K562 (cell line): ENCODE measurements at places on chromosomes 13 and 19.

GRCh38 chr19:11279505-11280236 is 16.3 kb upstream of the TSPAN16 start:
- DNase-seq = no peak

DNA sequence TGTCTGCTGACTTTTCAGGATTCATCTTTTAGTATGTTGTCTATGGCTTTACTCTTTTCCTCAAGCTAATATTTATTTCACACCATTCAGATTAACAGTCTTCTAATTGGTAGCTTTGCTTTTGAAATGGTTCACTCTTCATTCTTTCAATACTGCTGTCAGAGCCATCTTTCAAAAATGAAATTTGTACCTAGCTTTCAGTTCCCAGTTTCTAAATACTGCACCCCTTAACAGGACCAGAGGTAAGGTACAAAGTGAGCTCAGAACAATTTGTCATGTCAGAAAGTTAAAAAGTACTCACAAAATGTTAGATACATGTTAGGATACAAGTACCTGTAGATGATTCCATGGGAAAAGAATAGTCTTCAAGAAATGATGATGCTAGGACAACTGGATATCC is 83.0 kb downstream of the FNDC3A start:
- DNase-seq = no peak

- DNase-seq = peak; percentile 8
Observed at GRCh38 chr13:28100150-28101121, at the start of gene FLT3. Gene FLT3, minus strand, starts transcription at chr13:28100576. Its CDS starts 66 bp downstream, at chr13:28100510.

DNA sequence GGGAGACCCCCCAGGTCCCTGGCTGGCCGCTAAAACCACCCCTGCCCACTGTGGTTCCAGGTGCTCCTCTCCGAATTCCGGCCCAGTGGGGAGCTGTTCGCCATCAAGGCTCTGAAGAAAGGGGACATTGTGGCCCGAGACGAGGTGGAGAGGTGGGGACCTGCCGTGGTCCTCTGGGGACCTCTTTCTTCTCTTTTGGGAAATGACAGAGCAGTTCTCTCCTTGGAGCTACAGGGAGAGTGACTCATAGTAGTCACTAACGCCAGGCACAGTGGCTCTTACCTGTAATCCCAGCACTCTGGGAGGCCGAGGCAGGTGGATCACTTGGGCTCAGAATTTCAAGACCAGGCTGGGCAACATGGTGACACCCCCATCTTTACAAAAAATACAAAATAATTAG is 7.3 kb downstream of the PTGER1 start:
- DNase-seq = peak; percentile 66

- DNase-seq = no peak
Observed at GRCh38 chr13:53013113-53013512, 15.5 kb upstream of the OLFM4 start.

GRCh38 chr13:40572961-40573360 is 93.5 kb downstream of the FOXO1 start:
- DNase-seq = no peak

DNA sequence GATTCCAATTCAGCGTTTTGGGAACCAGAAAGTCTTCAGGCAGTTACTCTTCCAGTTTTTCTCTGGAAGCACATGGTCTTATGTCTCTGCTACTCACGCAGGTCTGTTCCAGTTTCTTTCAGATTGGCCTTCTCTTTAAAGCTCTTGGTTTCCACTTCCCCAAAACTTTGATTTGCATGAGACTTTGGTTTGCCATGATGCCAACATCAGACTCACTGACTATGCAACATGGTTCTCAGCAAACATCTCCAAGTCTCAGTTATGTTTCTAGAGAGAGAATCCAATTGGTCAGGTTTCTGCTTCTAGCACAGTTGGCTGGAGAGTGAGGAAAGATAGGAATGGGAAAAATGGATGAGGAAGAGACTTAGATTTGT is 3.1 kb downstream of the AKAP11 start:
- DNase-seq = no peak

- DNase-seq = peak; percentile 50
Observed at GRCh38 chr13:40666933-40667621, 636 bp upstream of the FOXO1 start.

- no peak for DNase-seq
Observed at GRCh38 chr19:49916839-49917733, 11.9 kb upstream of the ATF5 start.

DNA sequence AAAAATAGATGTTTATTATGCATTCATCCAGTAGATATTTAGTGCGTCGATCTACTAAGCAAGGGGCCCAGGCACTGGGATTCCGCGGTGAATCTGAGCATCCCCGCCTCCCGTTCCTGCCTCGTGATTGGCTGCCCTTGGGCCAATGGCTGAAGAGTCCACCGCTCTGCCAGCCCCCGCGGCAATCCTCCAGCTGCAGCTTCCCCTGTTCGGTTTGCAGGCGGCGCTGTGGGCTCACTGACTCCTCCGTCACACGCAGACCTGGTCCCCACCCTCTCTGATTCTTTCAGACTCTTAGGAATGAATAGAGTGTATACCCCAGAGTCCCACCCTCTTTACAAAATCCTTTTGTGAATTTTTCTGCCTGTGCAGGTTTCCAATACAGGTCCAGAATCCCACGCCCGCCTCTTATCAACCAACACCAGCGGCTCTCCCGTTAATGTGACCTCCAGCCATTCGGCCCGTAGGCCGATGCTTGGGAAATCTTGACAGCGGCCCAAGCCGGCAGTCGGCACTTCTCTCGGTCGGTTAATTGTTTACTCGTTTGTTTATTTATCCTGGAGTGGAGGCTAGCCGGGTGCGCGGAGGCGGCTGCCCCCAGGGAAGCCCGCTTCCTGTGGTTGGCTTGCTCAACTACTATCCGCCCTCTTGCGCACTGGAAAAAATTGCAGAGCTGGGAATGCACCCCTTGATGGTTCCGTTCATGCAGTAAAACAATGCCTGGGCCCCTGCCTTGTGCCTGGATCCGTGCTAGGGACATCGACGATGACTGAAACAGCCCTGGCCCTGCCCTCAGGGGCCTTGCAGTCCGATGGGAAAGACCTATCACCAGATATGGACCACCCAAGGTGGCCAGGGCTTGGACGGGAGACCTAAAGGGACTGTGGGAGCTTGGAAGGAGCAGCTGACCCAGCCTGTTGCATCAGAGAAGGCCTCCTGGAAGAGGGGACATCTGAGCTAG is 4.5 kb upstream of the ARHGAP35 start:
- DNase-seq = peak; percentile 97

- DNase-seq = no peak
Observed at GRCh38 chr13:39461685-39462266, 141.2 kb downstream of the LHFPL6 start.

DNA sequence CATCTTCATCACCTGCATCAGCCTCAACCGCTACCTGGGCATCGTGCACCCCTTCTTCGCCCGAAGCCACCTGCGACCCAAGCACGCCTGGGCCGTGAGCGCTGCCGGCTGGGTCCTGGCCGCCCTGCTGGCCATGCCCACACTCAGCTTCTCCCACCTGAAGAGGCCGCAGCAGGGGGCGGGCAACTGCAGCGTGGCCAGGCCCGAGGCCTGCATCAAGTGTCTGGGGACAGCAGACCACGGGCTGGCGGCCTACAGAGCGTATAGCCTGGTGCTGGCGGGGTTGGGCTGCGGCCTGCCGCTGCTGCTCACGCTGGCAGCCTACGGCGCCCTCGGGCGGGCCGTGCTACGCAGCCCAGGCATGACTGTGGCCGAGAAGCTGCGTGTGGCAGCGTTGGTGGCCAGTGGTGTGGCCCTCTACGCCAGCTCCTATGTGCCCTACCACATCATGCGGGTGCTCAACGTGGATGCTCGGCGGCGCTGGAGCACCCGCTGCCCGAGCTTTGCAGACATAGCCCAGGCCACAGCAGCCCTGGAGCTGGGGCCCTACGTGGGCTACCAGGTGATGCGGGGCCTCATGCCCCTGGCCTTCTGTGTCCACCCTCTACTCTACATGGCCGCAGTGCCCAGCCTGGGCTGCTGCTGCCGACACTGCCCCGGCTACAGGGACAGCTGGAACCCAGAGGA is 2.6 kb downstream of the P2RY11 start:
- DNase-seq = peak; percentile 23

GRCh38 chr19:40687525-40688016 is 2.9 kb downstream of the NUMBL start:
- DNase-seq = peak; percentile 72

- no peak for DNase-seq
Observed at GRCh38 chr19:6778386-6778785, 5.9 kb downstream of the VAV1 start.

DNA sequence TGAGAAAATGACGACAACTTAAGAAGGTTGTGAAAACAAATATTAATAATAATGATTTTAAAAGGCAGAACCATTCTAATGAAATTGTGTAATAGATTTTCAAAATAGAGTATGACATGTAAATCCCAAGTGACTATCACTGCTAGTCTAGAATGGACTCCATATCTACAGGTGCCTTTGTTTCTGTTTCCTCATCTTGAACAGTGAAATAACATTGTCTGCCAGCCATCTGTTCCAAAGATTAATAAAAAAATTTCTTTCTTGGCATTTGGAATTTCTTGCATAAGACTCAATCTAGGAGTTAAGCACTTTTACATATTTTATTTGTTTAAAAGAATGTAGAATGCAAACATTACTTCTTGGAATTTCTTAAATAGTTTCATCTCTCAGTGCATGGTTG is 520.1 kb upstream of the ARGLU1 start:
- DNase-seq = no peak

DNA sequence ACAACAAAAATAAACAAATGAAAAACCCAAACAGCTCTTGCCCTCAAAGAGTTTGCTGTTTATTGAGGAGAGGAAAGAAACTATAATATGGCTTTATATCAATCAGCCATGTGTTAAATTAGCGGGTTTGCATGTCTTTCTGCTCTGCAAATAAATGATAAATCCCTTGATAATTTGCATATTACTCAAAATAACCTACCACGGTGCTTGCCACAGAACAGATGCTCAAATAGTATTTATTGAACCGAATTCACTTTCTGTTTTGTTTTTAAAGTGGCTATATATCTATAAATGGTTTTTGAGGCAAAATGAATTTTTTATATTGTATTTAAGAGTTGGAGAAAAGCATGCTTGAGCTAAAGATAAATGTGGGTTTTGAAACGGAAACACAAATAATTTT is 428.1 kb downstream of the ITGBL1 start:
- DNase-seq = no peak

GRCh38 chr19:19179548-19180441 is 9.7 kb upstream of the MEF2B start:
- peak; percentile 37 for DNase-seq

GRCh38 chr19:29843180-29844051 is 31.6 kb downstream of the CCNE1 start:
- DNase-seq = peak; percentile 28

- DNase-seq = no peak
Observed at GRCh38 chr19:48364598-48365348, 606 bp downstream of the SYNGR4 start.

GRCh38 chr13:23705583-23705982 is 135.4 kb downstream of the TNFRSF19 start:
- DNase-seq = no peak

DNA sequence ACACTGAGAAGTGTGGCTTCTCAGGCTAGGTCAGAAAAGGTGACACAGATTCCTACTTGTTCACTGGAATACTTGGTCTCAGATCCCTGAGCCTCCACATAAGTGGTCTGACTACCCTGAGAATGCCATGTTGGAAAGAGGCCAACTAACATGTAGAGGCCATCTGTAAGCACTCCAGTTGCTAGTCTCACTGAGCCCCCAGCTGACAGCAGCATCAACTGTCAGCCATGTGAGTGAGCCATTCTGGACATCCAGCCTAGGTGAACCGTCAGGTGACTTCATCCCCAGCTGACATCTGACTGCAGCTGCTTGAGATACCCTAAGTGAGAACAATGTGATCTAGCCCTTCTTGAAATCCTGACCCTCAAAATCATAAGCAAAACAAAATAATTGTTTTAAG is 18.1 kb upstream of the ARL11 start:
- no peak for DNase-seq

- DNase-seq = no peak
Observed at GRCh38 chr19:45865269-45865948, 1.3 kb downstream of the FOXA3 start.

DNA sequence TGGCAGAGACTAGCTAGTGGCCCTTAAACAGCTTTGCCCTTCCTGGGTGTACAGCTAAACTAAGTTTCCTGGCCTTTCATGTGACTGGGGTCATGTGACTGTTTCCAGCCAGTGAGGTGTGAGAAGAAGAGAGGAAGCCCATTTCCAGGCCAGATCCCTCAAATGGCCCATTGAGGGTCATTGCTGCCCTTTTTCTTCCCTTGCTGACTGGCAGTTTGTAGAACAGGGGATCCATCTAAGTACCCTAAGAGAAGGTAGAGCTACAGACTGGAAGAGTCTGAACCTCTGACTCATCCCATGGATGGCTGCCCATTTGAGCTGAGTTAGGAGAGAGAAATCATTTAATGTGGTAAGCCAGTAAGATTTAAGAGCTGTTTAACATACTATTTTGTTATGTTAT is 2.8 kb downstream of the SWSAP1 start:
- DNase-seq = peak; percentile 53

DNA sequence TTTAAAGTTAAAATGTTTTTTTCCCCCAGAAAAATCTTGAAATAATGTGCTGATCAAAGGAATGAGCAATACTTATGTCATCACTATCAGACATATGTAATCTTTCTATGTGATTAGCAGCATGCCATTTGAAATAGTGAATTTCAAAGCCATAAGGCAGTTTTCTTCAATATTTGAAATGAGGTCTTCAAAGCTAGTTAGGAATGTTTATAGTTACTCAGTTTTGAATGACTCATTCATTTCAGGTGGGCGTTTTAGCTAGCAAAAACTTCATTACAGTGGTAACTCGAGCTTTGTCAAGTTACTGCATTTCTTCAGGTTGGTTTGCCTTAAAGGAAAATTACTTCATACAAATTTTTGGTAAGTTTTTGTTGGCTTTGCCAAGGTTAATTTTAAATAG is 102.1 kb downstream of the ATP8A2 start:
- DNase-seq = no peak

- DNase-seq = no peak
Observed at GRCh38 chr13:35722458-35723052, 246.1 kb upstream of the MAB21L1 start.

DNA sequence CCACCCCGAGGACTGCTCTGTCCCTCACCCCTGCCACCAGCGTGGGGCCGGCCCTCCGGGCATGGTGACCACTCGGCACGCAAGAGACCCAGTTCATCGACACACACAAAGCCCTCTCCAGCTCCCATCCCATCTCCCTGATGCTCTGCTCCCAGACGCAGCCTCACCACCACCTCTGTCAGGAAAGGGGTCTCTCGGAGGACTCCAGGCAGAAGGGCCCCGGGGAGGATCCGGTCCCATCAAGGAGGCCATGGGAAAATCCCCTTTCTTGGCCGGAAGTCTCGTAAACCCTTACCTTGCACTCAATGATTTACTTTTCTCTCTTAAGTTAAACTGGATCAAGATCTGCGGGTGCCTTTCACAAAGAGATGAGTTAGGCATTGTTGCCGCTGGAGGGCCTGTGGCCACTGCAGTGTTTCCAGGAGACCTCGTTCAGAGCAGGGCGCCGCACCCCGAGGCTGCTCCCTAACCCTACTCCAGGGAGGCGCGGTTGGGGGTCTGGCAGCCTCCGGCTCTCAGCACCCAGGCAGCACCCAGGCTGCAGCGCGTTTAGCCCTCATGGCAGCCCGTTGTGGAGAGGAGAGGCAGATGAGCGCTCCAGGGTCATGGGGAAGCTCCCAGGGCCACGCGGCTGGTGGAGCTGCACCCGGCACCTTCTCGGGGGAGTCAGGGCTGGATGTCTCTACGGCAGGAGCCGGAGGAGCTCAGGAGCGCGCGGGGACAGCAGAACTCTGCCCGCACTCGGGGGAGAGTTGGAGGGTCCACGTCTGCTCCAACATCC is 31.0 kb downstream of the C2CD4C start:
- no peak for DNase-seq
